ENCODE measurements at places on chromosomes 5 and 9.

DNA sequence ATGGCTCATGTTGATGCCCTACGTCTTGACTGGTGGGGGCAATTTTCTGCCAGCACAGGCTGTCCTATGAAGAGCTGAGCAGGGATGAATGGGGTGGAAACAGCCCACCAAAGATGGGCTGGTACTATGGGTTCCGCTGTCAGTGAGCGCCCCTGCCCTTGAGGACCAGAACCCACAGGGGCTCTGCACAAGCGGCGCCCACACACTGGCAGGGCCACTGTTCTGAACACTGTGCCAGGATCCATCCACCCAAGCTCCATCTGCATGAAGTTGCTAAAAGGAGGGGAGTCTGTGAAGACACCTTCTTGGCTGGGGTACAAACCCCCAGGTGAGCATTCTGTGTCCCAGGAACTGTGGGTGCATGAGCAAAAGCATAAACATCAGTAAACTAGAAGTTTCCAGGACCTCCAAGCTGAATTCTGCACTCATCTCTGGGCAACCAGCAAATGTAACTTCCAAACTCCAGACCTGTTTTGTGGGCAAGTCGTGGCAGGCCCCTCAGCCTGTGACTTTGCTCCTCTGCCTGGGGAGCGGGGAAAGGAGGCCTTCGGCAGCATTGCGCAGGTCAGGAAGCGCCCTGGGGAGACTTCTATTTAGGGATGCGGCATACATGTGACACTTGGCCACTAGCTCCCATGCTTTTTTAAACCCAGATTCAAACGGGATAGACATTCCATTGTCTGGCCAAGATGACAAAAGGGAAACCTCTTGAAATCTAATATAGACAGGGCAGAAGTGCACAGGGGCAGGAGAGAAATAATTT, 48.9 kb downstream of the PTPN3 start:
- no peak for DNase-seq

- DNase-seq, result no peak
Observed at GRCh38 chr5:57209316-57210040, 35.6 kb downstream of the GPBP1 start.

DNA sequence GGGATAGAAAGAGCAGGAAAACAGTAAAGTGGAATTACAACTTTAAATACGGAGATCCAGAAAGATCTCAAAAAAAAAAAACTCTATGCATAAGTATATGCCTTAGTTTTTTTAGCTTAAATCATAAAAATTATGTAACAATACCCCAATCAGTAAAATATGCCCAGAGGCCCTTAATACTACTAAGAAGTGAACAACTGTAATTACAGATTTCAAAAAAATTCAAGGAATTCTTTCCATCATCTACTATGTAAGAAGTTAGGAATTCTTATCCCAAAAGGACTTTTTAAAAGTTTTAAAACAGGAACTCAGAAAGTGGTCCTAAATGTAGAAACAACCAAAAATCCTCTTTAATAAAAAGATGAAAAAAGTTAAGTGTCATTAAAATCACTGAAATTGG, 111.3 kb downstream of the SSBP2 start:
- DNase-seq, result no peak

GRCh38 chr5:27241564-27242257, 203.3 kb upstream of the CDH9 start:
- DNase-seq, result no peak

DNA sequence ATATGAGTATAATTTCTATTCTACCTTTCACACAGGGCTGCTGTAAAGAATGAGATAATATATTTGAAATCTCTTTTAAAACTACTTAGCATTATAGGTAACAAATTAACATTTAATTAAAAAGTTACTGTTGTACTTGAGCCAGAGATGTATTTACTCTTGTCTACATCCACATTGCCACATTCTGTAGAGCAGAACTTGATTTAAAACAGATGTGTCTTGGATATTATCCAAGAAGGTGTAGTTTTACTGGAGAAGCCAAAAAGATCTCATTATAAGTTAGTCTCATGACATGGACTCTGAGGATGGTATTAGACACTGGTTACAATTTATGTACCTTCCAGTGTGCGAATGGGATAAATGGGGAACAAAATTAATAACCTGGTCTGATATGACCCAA, 293.1 kb upstream of the CCNH start:
- DNase-seq, result no peak

GRCh38 chr9:10265153-10265631, 347.6 kb downstream of the PTPRD start:
- no peak for DNase-seq

GRCh38 chr5:14980698-14981097, 109.1 kb upstream of the ANKH start:
- DNase-seq, result no peak

DNA sequence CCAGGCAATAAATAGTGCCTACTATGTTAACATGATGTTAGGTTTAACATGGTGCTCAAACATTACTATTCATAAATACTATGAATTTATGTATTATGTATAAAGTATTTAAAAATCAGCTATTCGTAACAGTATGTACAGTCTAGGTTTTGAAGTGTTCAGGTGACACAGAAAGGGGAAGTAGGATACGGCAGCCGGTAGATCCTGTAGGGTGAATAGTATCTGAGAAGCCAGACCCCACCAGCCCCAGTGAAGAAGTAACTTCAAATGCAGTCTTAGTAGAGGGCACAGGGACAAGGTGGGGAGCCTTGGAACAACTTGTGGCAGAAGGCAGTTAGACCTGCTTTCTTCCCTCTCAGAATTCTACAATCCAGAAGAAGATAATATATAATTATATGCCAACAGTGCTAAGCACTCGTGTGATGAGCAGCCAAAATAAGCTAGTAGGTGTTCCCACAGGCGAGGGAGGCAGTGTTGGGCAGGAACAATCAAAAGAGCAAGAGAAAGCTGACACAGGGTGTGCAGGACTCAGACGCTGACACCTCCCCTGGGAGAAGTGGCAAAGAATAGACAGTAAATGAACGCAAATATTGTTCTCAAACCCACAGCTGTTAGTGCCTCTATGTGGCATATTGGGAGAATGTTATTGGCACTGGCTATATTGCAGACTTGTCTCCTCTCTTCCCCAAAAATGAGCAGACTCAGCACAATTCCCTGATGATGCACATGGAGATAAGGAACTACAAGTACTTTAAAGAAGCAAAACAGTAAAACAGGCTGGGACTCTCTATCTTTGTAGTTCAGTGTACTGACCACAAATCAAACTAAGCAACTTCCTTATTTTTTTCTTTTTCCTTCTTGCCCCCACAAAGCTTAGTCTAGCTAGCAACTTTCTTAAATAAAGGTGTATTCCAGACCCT, 4.6 kb downstream of the ZNF367 start:
- DNase-seq, result no peak
